ENCODE measurements at places on chromosomes 5 and 9.
A peak's percentile ranks its signal among the peaks of the same experiment; 100 is the strongest.

- DNase-seq: no peak
Observed at GRCh38 chr9:126472948-126473298, 140.8 kb upstream of the LMX1B start.

DNA sequence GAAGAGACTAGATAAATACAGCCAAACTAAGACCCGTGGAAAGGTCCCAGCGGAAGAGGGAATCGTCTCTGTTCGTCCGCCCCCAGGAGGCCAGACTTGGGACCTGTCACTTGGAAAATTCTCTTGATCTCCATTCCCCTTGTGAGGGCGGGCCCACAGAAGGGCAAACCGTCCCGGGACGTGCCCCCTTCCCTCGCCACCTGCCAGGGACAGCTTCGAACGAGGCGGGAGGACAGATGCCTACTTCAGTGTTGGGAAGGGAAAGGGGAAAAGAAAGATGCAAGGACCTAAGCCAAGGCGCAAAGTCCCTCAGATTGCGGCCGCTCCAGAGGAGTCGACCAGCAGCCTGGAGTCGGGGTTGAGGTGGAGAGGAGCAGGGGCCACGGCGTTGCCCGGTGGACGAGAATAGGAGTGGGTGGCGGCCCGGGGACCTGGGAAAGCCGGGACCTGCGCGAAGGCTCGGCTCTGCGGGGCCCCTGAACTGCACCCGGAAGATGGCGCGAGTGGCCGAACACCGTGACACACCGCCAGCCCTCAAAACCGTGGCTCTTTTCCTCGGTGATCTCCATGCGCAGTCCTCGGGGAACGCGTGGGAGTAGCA is 4.4 kb upstream of the EBF1 start:
- no peak for DNase-seq

- no peak for DNase-seq
Observed at GRCh38 chr9:25709941-25710340, 31.7 kb upstream of the TUSC1 start.

GRCh38 chr9:21904371-21904770 is 89.8 kb downstream of the CDKN2A start:
- DNase-seq: no peak

DNA sequence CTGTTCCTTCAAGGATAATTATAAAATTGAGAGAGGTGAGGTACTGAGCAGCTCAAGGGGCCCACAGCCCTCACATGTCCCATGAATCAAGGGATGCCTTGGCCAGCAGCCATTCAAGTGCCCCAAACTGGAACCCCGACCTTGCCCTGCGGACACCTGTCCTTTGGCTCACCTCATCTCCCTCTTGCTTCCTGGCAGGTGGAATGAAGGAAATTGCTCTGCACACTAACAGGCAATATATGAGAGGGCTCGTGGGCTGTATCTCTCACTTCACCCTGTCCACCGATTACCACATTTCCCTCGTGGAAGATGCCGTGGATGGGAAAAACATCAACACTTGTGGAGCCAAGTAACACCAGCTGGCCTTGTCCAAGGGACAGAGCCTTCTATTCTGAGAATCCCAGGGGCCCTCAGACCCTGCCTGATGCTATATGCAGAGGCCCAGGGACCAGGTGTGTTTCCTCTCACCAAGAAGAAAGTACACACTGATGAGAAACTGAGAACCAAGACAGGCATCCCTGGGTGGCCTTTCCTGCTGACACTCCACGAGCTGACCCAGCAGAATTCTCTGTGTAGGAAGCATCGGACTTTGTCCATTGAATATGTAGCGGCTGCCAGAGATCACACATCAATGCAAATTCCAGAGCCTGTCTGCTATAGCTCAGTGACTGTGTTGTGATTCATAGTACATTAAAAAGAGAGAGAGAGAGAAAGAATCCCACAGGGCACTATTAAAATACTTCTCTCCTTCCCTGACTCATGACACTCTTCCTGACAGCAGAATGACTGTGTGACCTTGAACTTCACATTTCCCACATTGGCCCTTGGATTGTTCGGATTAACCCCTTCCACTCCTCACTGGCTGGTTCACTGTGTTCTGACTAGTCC is 92.6 kb downstream of the LIFR start:
- DNase-seq: no peak

- no peak for DNase-seq
Observed at GRCh38 chr5:179978792-179979191, 71.1 kb upstream of the TBC1D9B start.

DNA sequence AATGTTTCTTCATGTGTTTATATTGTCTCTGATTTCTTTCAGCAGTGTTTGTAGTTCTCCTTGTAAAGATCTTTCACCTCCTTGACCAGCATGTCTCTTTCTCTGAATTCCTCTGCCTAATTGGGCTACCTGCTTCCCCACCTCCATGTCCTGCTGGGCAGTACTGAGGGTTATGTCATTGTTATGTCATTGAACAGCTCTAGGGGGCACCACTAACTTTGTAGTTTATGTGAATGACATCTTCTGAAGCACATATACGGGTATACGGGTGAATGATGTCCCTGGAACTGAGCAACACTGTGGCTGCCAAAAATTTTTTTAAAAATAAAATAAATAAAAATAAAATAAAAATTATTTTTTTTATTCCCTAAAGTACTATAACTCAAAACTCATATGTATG is 16.9 kb upstream of the SNCAIP start:
- DNase-seq: no peak

- no peak for DNase-seq
Observed at GRCh38 chr5:39623291-39623865, 198.6 kb upstream of the DAB2 start.

GRCh38 chr9:113581865-113582697 is 118.6 kb downstream of the RGS3 start:
- DNase-seq: peak; percentile 65

- DNase-seq: peak; percentile 17
Observed at GRCh38 chr5:149834246-149834855, 104.2 kb downstream of the PPARGC1B start.

DNA sequence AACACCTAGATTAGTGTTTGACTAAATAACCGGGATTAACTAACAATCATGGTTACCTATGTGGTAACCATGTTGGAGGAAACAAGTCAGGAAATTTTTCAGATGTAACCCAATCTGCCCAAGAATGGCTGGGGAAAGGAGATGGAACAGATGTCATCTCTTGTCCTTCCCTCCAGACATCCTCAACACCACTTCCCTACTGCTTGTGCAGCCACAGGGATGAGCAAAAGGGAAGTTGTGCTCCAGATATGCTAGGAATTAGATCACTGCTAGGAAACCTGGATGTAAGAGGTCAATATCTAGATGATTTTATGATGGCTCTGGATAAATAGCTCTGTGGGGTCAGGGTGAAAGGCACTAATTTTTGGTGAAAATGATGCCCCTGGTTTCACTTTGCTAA is 61.3 kb upstream of the ELL2 start:
- no peak for DNase-seq

- DNase-seq: no peak
Observed at GRCh38 chr5:78543292-78543691, 105.3 kb downstream of the LHFPL2 start.

DNA sequence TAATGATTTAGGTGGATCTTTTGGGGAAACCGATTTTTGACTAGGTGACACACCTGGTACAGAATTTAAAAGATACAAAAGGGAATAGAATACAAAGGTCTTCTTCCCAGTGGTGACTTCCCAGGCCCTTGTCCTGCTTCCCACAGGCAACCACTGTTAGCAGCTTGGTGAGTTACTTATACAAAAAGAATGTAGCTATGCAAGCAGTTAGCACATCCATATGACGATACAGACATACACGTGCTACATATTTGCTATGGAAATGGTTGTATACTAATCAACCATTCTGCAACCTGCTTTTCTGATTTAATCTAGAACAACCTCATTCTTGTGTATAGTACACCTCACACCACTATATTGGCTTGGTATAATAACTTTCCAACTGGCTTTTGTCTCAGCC is 51.0 kb downstream of the OTULIN start:
- DNase-seq: no peak

DNA sequence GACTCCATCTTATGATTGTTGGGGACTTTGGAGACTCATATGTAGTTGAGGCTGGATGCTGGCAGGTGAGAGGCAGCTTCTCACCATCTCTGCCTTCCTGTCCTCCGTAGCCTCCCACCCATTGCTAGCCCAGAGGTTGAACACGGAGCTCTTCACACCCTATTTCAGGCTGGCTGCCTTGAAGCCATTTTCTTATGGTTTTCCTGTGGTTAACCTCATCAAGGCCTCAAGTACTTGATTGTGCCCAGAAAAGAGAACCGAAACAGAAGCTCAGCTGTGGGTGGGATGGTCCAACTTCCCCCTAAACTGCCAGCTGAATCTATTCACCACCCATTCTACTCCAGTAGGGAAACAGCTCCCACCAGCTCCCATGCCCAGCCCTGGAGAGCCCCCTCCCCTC is 102.9 kb downstream of the LIFR start:
- DNase-seq: no peak

DNA sequence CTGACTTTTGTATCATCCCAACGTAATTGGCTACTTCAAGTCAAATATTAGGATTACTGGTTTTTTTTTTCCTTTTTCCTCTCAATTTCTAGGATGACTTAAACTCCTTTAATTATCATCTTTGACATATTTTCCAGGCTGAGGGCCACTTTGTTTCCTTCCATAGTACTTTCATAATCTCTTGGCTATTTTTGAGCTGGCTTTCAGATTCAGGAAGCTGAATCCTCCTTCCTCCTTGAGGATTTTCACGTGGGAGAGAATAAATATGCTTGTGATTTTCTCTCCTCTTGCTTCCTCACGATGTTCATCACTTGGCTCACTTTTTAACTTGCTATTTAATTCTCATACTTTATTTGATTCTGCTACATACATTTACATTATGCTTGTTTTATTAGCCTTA is 88.1 kb downstream of the ITGA1 start:
- no peak for DNase-seq

GRCh38 chr5:83895860-83896259 is 175.2 kb upstream of the HAPLN1 start:
- no peak for DNase-seq

GRCh38 chr5:147327421-147327820 is 92.6 kb downstream of the STK32A start:
- DNase-seq: no peak

- no peak for DNase-seq
Observed at GRCh38 chr9:106218427-106218826, 524.1 kb downstream of the TMEM38B start.

- no peak for DNase-seq
Observed at GRCh38 chr5:109223531-109223930, 186.2 kb downstream of the PJA2 start.

DNA sequence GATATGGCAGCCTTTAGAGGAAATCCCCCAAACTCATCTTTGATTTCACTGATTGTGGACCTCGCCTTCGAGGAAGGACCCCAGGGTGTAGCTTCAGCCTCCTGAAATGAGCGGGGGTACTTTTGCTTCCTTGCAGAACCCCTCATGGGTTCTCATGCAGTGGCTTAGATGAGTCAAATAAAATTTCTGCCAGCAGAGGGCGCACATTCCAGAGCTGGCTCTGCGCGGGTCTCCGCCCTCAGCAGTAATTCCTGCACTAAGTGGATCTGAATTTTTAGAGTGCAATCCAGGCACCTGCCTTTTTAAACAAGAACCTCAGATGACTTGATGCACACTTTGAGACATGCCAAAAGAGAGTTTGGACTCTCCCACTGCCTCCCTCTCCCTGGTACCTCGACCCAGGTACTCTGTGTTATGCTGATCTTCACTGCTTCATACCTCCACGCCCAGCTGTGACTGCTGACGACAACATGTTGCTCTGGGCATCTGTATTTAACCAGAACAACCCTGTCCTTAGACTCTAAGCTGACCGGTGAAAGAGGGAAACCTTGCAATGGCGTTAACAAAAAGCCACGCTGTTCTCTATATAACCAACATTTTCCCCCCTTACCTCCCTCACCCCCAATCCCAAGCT is 7.3 kb downstream of the EGFLAM start:
- DNase-seq: no peak

DNA sequence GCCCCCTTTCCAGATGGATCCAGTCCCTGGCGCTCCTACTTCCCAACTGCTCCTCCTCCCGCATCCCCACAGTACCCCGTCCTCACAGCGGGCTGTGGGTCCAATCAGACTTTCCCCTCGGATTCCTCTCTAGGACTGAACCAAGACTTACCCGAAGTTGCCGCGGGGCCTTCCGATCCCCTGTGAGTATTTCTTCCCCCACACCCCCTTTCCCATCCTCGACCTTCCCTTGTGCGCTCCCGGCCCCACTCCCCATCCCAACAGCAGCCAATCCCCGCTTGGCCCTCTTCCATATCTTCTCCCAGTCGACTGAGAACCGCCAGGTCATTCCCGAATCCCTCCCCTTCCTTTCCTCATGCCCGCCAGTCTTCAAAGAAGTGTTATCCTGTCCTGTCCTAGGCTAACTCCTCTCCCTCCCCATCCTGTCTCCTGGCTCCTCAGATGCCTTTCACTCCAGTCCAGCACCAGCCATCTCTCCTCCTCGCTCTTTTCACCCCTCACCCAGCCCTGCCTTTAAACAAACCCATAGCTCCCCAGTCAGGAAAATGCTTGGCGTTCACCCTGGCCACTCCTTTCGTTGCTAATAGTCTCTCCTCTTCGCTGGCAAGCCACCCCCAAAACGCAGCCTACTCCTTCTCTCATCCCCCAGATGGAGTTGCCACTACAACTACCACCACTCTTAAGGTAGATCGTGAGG is 646 bp downstream of the SWI5 start:
- no peak for DNase-seq

DNA sequence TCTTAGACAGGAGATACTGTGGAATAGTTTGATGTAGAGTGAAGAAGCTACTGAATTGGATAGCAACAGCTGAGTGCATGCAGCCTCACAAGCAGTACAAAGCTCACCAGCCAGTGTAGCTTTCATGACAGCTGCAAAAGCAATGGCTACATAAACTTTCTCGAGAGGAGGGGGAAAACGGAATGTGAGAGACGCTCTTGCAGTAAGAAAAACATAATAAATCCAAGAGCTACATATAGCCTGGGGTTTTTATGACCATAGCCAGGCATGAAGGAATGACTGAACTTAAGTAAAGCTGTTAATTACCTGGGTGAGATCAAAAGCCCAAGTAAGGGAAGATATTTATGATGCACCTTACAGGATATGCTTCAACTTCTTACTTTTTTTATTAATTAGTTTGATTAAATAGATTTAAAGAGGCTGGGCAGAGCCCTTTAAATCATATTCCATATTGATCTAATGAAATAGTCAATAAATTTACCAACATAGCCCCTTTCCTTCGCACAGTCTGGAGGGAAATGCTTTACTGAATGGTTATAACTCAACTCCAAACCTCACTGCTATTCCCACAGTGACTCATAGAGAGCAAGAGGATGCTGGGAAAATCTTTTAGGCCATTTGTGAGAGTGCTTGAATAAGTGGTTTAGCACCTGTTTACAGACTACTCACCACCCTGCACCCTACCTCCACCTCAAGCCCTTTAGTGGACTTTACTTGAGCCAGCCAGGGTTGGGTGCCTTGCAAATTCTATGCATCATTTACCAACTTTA is 407.2 kb upstream of the CLINT1 start:
- no peak for DNase-seq

GRCh38 chr5:159426694-159427093 is 96.4 kb upstream of the IL12B start:
- no peak for DNase-seq

GRCh38 chr5:168176251-168176650 is 115.2 kb upstream of the WWC1 start:
- no peak for DNase-seq

- peak; percentile 39 for DNase-seq
Observed at GRCh38 chr9:114372921-114373448, 14.8 kb downstream of the AKNA start.

GRCh38 chr9:79946712-79947111 is 374.9 kb downstream of the TLE4 start:
- no peak for DNase-seq

Measured in stimulated activated CD4-positive, alpha-beta T cell treated with anti-CD3 and anti-CD28 coated beads, Interleukin-1b, Interleukin-23, amount 100 ng/mL, for 1 hour (primary cell).